ENCODE measurements at places on chromosomes 1 and 21. TPM values are rescaled to one million over a fixed set of nuclear protein-coding genes. Genes with fewer than 3 reads are reported as not detected.

- DNase-seq = no peak
Measured at GRCh38 chr21:9758888-9759287, 762.5 kb upstream of the TPTE start.

DNA sequence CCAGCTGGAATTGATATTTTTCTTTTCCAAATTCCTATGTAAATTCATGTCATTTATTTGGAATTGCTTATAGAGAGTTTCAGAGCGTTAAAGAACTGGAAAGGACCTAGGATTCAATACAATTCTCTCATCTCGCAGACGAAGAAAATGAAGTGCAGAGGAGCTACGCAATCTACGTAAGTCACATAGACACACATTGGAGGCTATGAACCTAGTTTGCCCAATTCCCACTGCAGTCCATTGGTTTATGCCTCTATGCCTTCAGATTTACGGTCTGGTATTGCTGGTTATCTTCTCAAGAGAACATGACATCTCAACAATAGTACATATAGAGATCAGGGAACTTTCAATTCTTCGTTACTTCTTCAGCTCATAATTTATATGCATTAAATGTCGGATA is 971 bp upstream of the RNF2 start:
- no peak for DNase-seq

The ACTL8 gene
- not detected for total RNA-seq

The PDC gene
- total RNA-seq = not detected

The ANGPTL3 gene
- not detected for total RNA-seq
